ENCODE measurements at places on chromosomes 1 and 21.

- H3K4me3 ChIP-seq = no peak overlapping the region
- no peak overlapping the region for H3K27ac ChIP-seq
- peaks cover 11% of the 10 kb centered on the region for H3K4me1 ChIP-seq
- no peak for DNase-seq
- peaks cover 4% of the 10 kb centered on the region for H3K36me3 ChIP-seq
Observed at GRCh38 chr1:111653709-111654108, 34.1 kb downstream of the RAP1A start.

DNA sequence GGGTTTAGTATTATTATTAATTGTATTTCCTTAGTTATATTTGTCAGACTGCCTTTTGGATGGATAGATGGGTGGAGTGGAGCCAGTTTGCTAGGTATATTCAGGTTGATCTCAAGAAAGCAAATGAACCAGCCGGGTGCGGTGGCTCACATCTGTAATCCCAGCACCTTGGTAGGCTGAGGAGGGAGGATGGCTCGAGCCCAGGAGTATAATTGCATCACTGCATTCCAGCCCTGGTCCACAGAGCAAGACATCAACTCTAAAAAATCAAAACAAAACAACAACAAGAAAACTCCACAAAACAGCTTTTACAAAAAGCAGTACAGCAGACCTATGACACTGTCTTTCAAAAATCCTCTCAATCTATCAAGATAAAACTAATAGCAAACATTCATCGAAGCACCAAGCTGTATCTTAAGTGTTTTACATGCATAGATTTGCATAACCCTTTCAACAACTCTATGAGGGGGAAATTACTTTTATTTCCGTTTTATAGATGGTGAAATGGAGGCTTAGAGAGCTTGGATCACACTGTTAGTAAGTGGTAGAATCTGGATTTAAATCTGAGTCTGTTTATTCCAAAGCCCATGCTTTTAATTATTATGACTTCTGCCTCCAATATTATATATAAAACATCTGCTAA, 25.5 kb downstream of the KMO start:
- H3K27ac ChIP-seq = no peak overlapping the region
- no peaks in the 10 kb centered on the region for H3K4me1 ChIP-seq
- no peaks in the 10 kb centered on the region for H3K36me3 ChIP-seq

- no peaks in the 10 kb centered on the region for H3K36me3 ChIP-seq
- no peaks in the 10 kb centered on the region for H3K27me3 ChIP-seq
- H3K4me1 ChIP-seq = peaks cover 36% of the 10 kb centered on the region
- no peak overlapping the region for H3K27ac ChIP-seq
- DNase-seq = no peak
Observed at GRCh38 chr1:63621075-63621474, 27.9 kb downstream of the PGM1 start.

- no peaks in the 10 kb centered on the region for H3K36me3 ChIP-seq
- H3K27ac ChIP-seq = peak overlapping the region; percentile 97
Observed at GRCh38 chr1:110307239-110307974, 31.8 kb upstream of the RBM15 start.

- no peak overlapping the region for H3K27ac ChIP-seq
- H3K4me3 ChIP-seq = no peak overlapping the region
- no peaks in the 10 kb centered on the region for H3K27me3 ChIP-seq
Observed at GRCh38 chr1:173436841-173437428, 40.2 kb upstream of the PRDX6 start.
